Central memory CD8-positive, alpha-beta T cell (primary cell): ENCODE measurements at places on chromosomes 4 and X.
A peak's percentile ranks its signal among the peaks of the same experiment; 100 is the strongest.

DNA sequence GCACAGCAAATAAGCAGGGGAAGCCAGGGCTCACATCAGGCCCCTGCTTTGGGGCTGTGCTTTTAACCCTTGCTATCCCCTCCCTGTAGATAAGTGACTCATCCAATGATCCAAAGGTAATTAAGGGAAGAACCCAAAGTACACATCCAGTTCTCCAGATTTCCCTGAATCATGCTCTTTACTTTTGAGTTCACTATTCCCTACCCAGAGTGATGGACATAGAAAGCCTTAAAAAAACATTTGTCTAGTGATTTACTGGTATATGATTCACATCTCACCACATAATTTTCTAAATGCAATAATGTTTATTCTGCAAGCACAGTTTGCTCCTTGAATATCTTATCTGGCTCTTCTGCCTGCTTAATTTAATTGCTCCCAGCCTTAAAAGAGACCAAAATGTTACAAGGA, 136.2 kb downstream of the PPP3CA start:
- H3K4me1 ChIP-seq: peaks cover 45% of the 10 kb centered on the region
- H3K36me3 ChIP-seq: no peaks in the 10 kb centered on the region
- no peak overlapping the region for H3K4me3 ChIP-seq
- H3K27ac ChIP-seq: no peak overlapping the region

DNA sequence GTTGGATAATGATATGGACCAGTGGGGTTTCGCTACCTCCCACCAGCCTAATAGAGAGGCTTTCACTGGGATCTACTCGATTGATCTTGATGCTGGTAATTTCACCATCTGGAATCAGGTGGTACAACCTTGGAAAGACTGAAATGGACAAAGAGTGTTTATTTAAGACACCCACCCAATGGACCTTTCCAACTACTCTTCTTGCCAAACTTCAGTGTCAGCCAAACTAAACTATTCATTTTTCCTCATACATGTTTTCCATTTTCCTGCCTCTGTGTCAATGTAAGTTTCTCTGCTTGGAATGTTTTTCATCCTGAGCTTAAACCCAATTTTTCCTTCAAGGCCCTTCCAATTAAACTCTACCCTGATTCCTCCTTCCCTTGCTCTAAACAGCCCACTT, 92.6 kb downstream of the LNX1 start:
- H3K36me3 ChIP-seq: no peaks in the 10 kb centered on the region
- no peaks in the 10 kb centered on the region for H3K4me1 ChIP-seq
- no peak for DNase-seq

GRCh38 chr4:87506974-87507701, 22.0 kb downstream of the SPARCL1 start:
- no peak overlapping the region for H3K4me3 ChIP-seq
- no peak overlapping the region for H3K27ac ChIP-seq
- H3K4me1 ChIP-seq: no peaks in the 10 kb centered on the region
- no peak for DNase-seq

- H3K4me1 ChIP-seq: no peaks in the 10 kb centered on the region
- no peak overlapping the region for H3K27ac ChIP-seq
- DNase-seq: no peak
- no peaks in the 10 kb centered on the region for H3K36me3 ChIP-seq
- peaks cover 37% of the 10 kb centered on the region for H3K27me3 ChIP-seq
Observed at GRCh38 chr4:140304346-140304745, 69.1 kb upstream of the SCOC start.

DNA sequence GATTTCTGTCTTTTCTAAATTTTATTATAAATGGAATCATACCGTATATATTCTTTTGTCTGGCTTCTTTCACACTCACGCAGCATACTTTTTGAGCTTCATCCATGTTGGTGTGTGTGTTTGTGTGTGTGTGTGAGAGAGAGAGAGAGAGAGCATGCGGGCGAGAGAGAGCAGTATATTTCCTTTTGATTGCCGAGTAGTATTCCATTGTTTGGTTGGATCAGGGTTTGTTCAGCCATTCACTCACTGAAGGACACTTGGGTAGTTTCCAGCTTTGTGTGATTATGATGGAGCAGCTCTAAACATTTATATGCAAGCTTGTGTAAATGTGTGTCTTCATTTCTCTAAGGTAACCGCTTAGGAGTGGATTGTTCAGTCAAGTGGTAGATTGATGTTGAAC, 3.1 kb upstream of the L1CAM start:
- H3K27ac ChIP-seq: no peak overlapping the region
- H3K4me3 ChIP-seq: no peak overlapping the region
- H3K27me3 ChIP-seq: peaks cover 5% of the 10 kb centered on the region
- H3K36me3 ChIP-seq: peaks cover 1% of the 10 kb centered on the region

- H3K27me3 ChIP-seq: no peaks in the 10 kb centered on the region
- no peaks in the 10 kb centered on the region for H3K4me1 ChIP-seq
- no peak for DNase-seq
Observed at GRCh38 chr4:172927096-172927814, 241.4 kb upstream of the GALNT7 start.

DNA sequence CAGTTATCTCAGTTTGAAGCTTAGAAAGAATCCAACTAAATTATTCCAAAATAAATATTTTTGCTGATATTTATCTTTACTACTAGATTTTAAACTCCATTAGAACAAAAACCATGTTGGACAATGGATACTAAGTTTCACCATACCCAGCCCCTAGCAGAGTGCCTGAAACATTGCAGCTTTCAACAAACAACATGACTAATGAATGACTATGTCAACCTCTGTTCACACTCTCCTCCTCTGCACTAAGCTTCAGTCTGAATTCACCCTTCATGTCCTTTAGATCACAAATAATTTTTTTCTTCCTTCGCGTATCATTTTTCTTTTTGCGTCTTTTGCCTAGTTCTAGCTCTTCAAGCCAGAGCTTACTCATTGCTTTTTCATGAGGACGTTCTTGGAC, 315.2 kb downstream of the PCDH10 start:
- H3K27ac ChIP-seq: no peak overlapping the region
- no peak for DNase-seq
- no peaks in the 10 kb centered on the region for H3K4me1 ChIP-seq
- H3K27me3 ChIP-seq: no peaks in the 10 kb centered on the region
- no peaks in the 10 kb centered on the region for H3K36me3 ChIP-seq

DNA sequence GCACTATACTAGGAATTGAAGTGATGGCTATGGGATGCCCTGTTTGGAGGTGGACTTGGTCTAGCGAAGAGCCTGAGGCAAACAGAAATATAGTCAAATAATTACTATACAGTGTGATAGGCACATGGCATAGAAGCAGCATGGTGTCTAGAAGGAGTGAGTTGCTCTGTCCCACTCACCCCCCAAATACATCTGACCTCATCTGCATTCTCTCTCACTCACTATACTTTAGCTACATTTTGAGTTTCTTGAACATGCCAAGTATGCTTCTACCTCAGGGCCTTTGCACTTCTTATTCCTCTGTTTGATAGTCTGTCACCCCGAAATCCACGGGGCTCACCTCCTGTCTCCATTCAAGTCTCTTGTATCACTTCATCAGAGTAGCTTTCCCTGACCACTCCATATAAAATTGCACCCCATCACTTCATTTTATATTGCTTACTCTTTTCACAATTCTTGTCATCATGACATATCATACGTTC, 2.6 kb upstream of the FIP1L1 start:
- peaks cover 28% of the 10 kb centered on the region for H3K27me3 ChIP-seq
- H3K4me3 ChIP-seq: no peak overlapping the region
- no peak for DNase-seq
- peaks cover 21% of the 10 kb centered on the region for H3K36me3 ChIP-seq
- no peak overlapping the region for H3K27ac ChIP-seq
- peaks cover 26% of the 10 kb centered on the region for H3K4me1 ChIP-seq

GRCh38 chr4:2393353-2394270, 24.8 kb downstream of the ZFYVE28 start:
- no peaks in the 10 kb centered on the region for H3K27me3 ChIP-seq
- peak overlapping the region; percentile 13 for H3K27ac ChIP-seq
- H3K36me3 ChIP-seq: peaks cover 7% of the 10 kb centered on the region
- H3K4me3 ChIP-seq: peak overlapping the region; percentile 21
- H3K4me1 ChIP-seq: peaks cover 68% of the 10 kb centered on the region

GRCh38 chrX:48606091-48606490, 8.8 kb downstream of the WDR13 start:
- no peak overlapping the region for H3K27ac ChIP-seq
- DNase-seq: no peak
- H3K4me1 ChIP-seq: no peaks in the 10 kb centered on the region
- H3K27me3 ChIP-seq: no peaks in the 10 kb centered on the region
- peaks cover 5% of the 10 kb centered on the region for H3K36me3 ChIP-seq
- no peak overlapping the region for H3K4me3 ChIP-seq

- H3K36me3 ChIP-seq: no peaks in the 10 kb centered on the region
- no peak overlapping the region for H3K4me3 ChIP-seq
- no peaks in the 10 kb centered on the region for H3K27me3 ChIP-seq
- H3K27ac ChIP-seq: no peak overlapping the region
- DNase-seq: no peak
Observed at GRCh38 chr4:111400741-111401140, 744.5 kb upstream of the FAM241A start.

- DNase-seq: no peak
- H3K36me3 ChIP-seq: peaks cover 9% of the 10 kb centered on the region
- no peak overlapping the region for H3K4me3 ChIP-seq
- no peak overlapping the region for H3K27ac ChIP-seq
- peaks cover 33% of the 10 kb centered on the region for H3K4me1 ChIP-seq
- no peaks in the 10 kb centered on the region for H3K27me3 ChIP-seq
Observed at GRCh38 chrX:2395261-2395992, 105.3 kb downstream of the DHRSX start.

GRCh38 chrX:39574178-39574577, 523.6 kb downstream of the BCOR start:
- no peaks in the 10 kb centered on the region for H3K36me3 ChIP-seq
- no peak overlapping the region for H3K4me3 ChIP-seq
- H3K27ac ChIP-seq: no peak overlapping the region
- peaks cover 34% of the 10 kb centered on the region for H3K27me3 ChIP-seq
- peaks cover 5% of the 10 kb centered on the region for H3K4me1 ChIP-seq
- no peak for DNase-seq

DNA sequence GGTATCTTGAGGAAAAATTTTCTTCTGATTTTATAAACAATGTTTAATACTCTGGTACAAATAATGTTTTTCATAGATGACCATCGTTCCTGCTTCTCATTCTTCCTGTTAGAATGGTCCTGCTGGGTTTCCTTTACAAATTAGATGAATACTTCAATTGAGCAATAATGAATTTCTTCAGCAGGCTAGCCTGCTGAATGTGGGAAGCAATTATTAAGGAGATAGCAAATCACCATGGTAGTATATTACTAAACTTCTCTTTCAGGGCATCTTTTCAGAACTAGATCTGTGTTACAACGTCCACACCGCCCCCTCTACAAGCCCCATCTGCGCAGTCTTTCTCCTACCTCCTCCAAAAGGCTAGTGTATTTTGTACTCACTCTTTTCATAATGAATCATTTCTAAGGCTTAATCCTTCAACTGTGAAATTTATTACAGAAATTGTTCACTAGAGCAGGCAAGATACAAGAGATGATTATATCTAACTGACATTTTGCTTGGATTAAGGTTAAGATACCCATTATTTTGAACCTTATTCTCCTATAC, 38.4 kb downstream of the GPRIN3 start:
- H3K4me1 ChIP-seq: peaks cover 75% of the 10 kb centered on the region
- DNase-seq: no peak
- peaks cover 12% of the 10 kb centered on the region for H3K36me3 ChIP-seq
- no peaks in the 10 kb centered on the region for H3K27me3 ChIP-seq
- H3K27ac ChIP-seq: no peak overlapping the region
